IMR-90 (cell line): ENCODE measurements at places on chromosomes 16 and 17. TPM values are rescaled to one million over a fixed set of nuclear protein-coding genes. Genes with fewer than 3 reads are reported as not detected.

PSMC3IP gene
- 5.6 and 8.9 TPM in 2 replicates for total RNA-seq

KRTAP9-8 gene
- not detected in 2 replicates for total RNA-seq

MRPL27 gene
- 152 and 202 TPM in 2 replicates for total RNA-seq

LITAFD gene
- not detected in 2 replicates for total RNA-seq

TBC1D3C gene
- total RNA-seq: not detected in 2 replicates

IKZF3 gene
- not detected in 2 replicates for total RNA-seq

SPATA22 gene
- total RNA-seq: 0.18 and 0.28 TPM in 2 replicates

NF1 gene
- total RNA-seq: 48.3 and 48.6 TPM in 2 replicates

NAGS gene
- total RNA-seq: 0.28 and 0.54 TPM in 2 replicates

SPDYE4 gene
- not detected in 2 replicates for total RNA-seq

ADGRG3 gene
- not detected in 2 replicates for total RNA-seq

CEP95 gene
- 6.1 and 13.3 TPM in 2 replicates for total RNA-seq

ZP2 gene
- not detected in 2 replicates for total RNA-seq

FBXO39 gene
- total RNA-seq: not detected in 2 replicates

TMIGD1 gene
- not detected in 2 replicates for total RNA-seq

SLC16A11 gene
- not detected in 2 replicates for total RNA-seq

FSCN2 gene
- 0.18 and 0.28 TPM in 2 replicates for total RNA-seq

MEFV gene
- not detected in 2 replicates for total RNA-seq

TVP23B gene
- 35.7 and 99.2 TPM in 2 replicates for total RNA-seq

KCNJ12 gene
- total RNA-seq: under 0.01 and 0.28 TPM in 2 replicates

CCR7 gene
- total RNA-seq: 0.28 and 0.36 TPM in 2 replicates

FOXC2 gene
- 0.90 and 1.1 TPM in 2 replicates for total RNA-seq

KRT40 gene
- total RNA-seq: not detected in 2 replicates

PRR29 gene
- total RNA-seq: under 0.01 TPM in 1 of 2 replicates, not detected in the other

TBX6 gene
- not detected in 2 replicates for total RNA-seq

CACNG4 gene
- total RNA-seq: under 0.01 TPM in 2 replicates

AXIN2 gene
- 1.8 and 1.9 TPM in 2 replicates for total RNA-seq

PERCC1 gene
- total RNA-seq: not detected in 2 replicates

KIFC3 gene
- 38.3 and 48.6 TPM in 2 replicates for total RNA-seq

SCN4A gene
- total RNA-seq: not detected in 2 replicates

CPNE7 gene
- total RNA-seq: 5.0 and 5.4 TPM in 2 replicates

CD7 gene
- total RNA-seq: not detected in 2 replicates

DYNC1LI2 gene
- total RNA-seq: 88.4 and 98.9 TPM in 2 replicates

CNTD1 gene
- not detected in 2 replicates for total RNA-seq

NT5M gene
- 0.18 and 0.28 TPM in 2 replicates for total RNA-seq

POLR3K gene
- total RNA-seq: 9.0 and 10.6 TPM in 2 replicates

GSDMA gene
- total RNA-seq: not detected in 2 replicates

SLFN14 gene
- total RNA-seq: not detected in 2 replicates

HASPIN gene
- 3.9 and 4.3 TPM in 2 replicates for total RNA-seq

CA7 gene
- total RNA-seq: not detected in 2 replicates

KCNJ18 gene
- not detected in 2 replicates for total RNA-seq

ITGB3 gene
- total RNA-seq: 14.4 and 17.6 TPM in 2 replicates

PDE6G gene
- total RNA-seq: not detected in 2 replicates

FKBP10 gene
- total RNA-seq: 156 and 170 TPM in 2 replicates

IGFALS gene
- total RNA-seq: not detected in 2 replicates

LGALS3BP gene
- total RNA-seq: 33.7 and 34.7 TPM in 2 replicates
